ENCODE measurements at places on chromosomes 4 and X.

GRCh38 chr4:6277935-6278800, 8.5 kb downstream of the WFS1 start:
- DNase-seq, result no peak

DNA sequence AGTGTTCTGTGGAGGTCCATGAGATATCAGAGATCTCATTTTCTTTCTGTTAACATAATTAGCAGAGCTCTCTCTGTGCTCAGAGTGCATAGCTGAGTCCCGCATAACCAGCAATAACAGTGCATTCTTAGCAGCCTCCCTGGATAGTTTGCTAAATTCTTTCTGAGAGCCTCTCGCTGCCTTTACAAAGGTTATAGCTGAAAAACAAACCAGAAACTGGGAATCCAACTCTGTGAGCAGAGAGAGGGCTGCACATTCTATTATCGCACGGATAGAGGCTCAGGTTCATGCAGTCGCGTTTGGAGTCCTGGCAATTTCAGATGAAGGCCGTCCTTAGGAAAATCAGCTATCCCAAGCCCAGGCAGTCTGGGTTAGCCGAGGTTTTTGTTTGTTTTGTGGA, 1.2 kb downstream of the ENPP6 start:
- no peak for DNase-seq

DNA sequence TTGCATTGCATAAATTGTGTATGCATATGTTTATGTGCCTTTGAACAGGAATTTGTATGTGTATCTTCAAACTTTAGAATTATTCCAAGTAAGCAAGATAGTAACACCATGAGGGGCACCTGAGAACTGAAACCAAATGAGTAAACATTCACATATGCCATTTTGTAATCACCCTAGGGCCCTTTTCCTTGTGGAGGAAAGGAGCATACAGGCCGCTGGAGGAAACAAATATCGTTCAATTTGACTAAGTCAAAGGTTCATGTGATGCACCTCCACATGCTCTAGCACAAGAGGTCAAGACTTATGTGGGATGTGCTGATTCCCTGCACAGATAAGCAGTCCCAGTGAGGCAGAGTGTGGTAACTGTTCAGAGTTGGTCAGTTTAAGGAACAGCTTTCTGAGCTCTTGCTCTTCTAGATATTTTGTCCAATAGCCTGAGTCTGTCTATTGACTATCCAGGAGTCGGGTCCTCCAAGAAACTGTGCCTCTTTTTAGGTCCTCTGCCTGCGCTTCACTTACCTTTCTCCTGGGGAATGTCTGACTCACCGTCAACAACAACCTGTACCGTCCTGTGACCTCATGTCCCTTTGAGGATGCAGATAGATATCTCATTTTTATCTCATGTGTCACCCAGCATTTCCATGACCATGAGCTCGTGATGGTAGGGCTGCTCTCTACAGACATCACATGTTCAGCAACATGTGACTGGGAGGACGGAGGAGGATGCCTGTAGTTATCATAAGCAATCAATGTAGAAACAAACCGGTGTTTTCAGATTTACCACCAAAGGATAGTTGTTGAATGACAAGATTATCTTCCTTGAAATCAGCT, 196.9 kb downstream of the NWD2 start:
- DNase-seq, result no peak

GRCh38 chr4:26884026-26884425, 23.4 kb downstream of the STIM2 start:
- DNase-seq, result no peak

- DNase-seq, result no peak
Measured at GRCh38 chr4:2817701-2818350, 24.9 kb downstream of the SH3BP2 start.

GRCh38 chrX:13666836-13667235, 13.9 kb downstream of the TCEANC start:
- DNase-seq, result no peak

- DNase-seq, result peak; percentile 51
Measured at GRCh38 chr4:81360737-81361136, 111.0 kb downstream of the RASGEF1B start.

DNA sequence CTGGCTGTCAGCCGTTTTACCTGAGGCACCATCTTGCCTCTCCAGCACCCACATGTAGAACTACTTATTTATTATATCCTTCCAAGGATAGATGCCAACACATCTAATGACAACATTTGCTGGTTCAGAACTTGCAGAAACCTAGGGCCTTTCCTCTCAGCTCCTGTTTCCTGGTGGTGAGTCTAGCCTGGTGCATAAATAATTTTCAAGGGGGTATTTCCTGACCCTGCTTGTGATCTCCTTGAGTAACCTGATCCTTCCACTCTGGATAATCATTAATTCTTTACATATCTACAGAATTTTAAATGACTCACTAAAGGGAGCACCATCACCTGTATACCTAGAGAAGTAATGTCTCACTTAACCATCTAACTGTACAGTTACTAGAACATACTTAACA, 153.4 kb downstream of the PPARGC1A start:
- no peak for DNase-seq

DNA sequence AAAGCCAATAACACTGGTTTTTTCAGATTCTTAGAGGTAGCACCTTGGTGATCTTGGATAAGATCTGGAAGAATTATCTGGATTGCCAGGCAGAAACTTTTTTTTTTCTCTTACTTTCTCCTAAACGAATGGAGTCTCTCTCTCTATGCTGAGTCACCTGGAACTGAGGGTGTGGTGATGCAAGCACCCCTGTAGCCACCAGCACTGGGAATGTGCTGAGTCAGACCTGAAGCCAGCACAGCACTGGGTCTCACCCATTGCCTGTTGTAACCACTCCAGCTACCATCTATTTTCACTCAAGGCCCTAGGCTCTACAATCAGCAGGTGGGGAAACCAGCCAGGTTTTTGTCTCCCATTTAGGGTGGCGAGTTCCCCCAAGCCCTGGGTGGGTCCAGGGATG, 923.8 kb downstream of the RAPGEF2 start:
- DNase-seq, result peak; percentile 24

GRCh38 chrX:19188566-19188965, 66.3 kb upstream of the ADGRG2 start:
- no peak for DNase-seq

DNA sequence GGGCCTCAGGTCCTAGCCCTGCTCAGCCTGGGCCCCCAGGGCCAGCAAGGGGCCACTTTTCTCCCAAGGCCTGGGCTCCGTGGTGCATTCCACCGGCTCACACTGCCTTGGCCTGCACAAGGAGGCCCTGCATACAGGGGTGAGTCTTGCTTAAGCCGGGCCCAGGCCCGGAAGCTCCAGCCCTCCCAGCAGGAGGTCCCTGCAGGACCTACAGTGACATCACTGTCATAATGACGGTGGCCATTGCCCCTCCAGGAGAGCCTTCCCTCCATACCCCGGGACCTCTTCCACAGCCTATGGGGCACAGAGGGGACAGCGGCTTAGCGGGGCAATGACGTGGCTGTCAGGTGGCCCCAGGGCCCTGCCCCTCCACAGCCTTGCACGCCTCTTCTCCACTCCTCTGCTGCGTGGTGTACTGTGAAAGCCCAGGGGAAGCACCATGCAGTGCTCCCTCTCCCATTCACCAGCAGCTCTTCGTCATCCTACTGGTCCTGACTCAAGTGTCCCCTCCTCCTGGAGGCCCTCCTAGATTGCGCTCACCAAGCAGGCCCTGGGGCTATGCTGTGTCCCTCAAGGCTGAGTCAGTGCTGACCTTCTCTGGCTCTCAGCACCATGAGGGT, 32.3 kb upstream of the AFAP1 start:
- DNase-seq, result no peak

- no peak for DNase-seq
Measured at GRCh38 chr4:38085751-38086150, 125.6 kb downstream of the PTTG2 start.

GRCh38 chrX:56783450-56783831, 54.4 kb downstream of the NBDY start:
- no peak for DNase-seq

GRCh38 chr4:140234697-140235060, 80.7 kb upstream of the MAML3 start:
- no peak for DNase-seq

- peak; percentile 22 for DNase-seq
Measured at GRCh38 chrX:13747836-13748235, 13.3 kb downstream of the OFD1 start.

GRCh38 chrX:97547877-97548578, 664.3 kb downstream of the RPA4 start:
- DNase-seq, result no peak

DNA sequence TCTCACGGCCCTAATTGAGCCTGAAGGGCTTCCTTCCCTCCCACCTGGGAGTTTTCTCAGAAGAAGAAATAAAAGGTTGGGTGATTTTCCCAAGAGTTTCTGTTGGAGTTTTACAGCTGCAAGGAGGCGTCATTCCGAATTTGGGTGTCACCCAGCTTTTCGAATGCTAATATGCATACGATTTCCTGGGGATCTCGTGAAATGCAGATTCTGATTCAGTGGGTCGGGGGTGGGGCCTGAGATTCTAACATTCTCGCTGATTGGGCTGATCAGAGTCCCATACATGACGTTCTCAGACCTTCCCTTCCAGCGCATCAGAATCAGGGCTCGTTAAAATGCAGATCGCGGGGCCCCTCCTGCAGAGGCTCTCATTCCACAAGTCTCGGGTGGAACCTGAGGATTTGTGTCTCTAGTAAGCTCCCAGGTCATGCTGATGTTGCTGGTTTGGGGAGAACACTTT, 125.8 kb upstream of the STX18 start:
- no peak for DNase-seq

- no peak for DNase-seq
Measured at GRCh38 chr4:45120163-45120562, 393.8 kb upstream of the GNPDA2 start.

DNA sequence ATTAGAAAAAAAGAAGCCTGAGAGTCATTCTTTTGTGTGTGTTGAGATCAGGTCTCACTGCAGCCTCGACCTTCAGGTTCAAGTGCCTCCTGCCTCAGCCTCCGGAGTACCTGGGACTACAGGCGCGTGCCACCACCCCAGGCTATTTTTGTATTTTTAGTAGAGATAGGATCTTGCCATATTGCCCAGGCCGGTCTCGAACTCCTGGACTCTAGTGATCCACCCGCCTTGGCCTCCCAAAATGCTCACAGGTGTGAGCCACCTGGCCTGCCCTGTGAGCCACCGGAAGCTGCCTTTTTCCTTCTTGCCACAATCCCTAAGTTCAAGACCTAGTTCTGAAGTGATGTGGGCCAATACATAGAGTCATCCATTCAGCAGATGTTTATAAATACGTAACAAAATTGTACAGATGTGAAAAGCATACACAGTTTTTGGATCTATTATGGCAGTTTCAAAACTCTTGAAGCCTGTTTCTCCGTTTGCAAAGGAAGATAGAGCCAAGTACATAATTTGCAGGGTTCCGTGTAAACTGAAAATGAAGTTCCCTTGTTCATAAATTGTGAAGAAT, 536 bp upstream of the CTSO start:
- no peak for DNase-seq

- no peak for DNase-seq
Measured at GRCh38 chrX:48897157-48897624, 377 bp downstream of the TIMM17B start.

DNA sequence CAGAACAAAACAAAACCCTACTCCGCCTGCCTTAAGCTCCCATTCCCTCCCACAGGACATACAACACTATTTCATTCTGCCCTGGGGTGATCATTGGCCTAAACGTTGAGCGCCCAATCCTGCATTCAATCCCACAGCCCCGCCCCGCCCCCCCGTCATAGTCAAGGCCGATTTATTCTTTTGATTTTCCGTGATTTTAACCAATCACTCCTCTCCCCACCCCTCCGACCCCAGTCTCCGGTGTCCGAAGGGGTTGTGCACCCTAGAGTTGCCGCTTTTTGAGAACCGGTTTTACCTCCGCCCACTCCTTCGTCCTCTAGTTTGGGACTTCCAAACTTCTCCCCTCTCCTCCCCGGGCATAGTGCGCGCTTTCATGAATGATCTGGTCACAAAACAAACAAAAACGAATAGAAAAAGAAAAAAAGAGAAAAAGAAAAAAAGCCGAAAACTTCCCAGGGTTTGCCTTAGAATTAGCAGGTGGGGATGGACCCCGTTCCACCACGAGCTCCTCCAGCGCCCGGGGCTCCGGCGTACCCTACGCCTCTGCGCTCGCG, 446 bp upstream of the UBE2A start:
- no peak for DNase-seq

GRCh38 chr4:110287130-110287529, 88.7 kb upstream of the ELOVL6 start:
- peak; percentile 52 for DNase-seq

DNA sequence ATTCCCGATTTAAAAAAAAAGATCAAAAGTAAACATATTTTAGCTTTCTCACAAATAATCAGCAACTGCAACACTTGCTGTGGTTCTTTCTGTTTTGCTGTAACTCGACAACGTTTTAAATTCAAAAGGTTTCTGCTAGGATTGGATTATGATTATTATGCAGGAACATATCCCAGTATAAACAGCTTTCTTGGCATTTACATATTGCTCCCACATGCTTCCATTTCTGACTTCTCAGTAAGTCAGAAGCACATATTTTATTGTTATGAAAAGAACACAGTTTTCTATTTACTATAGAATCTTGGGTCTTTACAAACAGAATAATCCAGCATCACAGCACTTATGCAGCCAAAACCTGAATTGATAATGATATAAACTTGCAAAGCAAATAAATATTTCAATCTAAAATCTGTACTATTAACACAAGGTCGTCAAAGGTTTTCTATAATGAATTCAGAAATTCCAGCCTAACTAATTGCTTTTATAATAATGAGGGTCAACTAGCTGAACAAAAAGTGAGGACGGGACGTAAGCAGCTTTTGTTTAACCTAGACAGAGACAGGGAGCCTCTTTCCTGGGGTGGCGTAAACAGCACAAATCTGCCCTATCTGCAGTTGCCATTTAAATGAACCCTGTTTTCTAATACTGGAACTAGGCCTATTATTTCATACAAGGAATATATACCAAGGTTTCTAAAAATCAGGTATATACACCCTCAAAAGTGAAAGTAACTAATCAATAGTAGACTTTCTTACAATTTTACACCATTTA, 9.8 kb upstream of the PCDH18 start:
- DNase-seq, result no peak

DNA sequence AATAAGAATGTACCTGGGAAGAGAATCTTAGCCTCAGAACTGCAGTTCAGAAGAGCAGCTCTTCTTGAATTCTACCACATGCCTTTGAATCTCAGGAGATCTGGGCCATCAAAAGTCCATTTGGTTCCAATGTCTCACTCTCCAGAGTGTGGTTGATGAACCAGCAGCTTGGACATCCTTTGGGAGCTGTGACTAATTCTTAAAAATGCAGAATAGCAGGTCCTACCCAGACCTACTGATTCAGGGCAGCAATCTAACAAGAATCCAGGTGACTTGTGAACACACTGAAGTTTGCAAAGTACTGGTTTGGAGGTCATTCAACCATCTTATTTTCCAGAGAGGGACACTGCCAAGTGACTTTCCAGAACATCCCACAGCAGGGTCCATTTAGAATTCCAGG, 244.7 kb downstream of the PACRGL start:
- DNase-seq, result no peak

- DNase-seq, result no peak
Measured at GRCh38 chr4:41095192-41095872, 119.0 kb downstream of the APBB2 start.

All from fibroblast of skin of left quadriceps (primary cell).